CD4-positive, alpha-beta T cell (primary cell): ENCODE measurements at places on chromosomes 13 and 19. TPM values are rescaled to one million over a fixed set of nuclear protein-coding genes. Genes with fewer than 3 reads are reported as not detected.

DNA sequence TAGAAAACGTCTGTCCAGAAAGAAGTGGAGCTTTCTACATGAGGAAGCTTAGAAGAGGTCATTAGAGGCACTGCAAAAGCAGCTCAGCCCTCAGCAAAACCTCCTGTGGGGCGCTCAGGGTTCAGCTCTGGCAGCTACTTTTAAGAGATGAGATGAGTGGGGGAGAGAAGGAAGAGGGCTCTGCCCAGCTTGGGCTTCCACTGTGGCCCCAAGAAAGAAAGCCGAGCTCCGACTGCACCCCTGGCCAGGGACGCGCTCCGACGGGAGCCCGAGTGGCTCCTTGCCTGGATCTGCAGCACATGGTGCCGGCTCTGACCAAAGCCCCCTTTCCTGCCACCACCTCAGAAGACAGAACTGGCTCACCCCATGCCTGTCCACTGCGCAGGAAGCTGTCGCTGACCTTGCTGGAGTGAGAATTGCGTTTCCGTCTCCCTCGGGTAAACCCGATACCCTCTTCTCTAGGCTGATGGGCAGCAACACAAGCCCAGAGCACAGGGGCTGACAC lies 36.4 kb downstream of the NAXD start:
- DNase-seq = no peak

- DNase-seq = no peak
Measured at GRCh38 chr13:99988529-99989275, 7.1 kb downstream of the ZIC2 start.

DNA sequence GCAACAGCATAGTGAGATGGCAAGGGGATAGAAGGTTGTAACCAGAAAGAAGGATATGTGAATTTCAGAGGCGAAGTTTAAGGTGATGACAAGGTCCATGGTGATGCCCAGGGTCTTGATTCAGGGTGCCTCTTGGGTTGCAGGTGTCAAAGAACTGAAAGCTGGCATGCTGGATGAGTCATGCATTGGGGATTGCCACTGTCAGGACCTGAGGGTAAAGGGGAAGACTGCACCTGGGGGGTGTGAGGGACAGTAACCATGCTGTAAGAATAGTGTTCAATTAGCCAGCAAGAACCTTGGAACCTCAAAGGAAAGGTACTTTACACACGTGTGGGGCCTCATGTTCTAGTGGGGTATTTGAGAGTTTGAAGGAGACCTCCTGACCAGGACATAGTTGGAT lies 279.6 kb downstream of the SLC7A1 start:
- no peak for DNase-seq

GRCh38 chr13:39506559-39507390 lies 96.2 kb downstream of the LHFPL6 start:
- DNase-seq = no peak

DNA sequence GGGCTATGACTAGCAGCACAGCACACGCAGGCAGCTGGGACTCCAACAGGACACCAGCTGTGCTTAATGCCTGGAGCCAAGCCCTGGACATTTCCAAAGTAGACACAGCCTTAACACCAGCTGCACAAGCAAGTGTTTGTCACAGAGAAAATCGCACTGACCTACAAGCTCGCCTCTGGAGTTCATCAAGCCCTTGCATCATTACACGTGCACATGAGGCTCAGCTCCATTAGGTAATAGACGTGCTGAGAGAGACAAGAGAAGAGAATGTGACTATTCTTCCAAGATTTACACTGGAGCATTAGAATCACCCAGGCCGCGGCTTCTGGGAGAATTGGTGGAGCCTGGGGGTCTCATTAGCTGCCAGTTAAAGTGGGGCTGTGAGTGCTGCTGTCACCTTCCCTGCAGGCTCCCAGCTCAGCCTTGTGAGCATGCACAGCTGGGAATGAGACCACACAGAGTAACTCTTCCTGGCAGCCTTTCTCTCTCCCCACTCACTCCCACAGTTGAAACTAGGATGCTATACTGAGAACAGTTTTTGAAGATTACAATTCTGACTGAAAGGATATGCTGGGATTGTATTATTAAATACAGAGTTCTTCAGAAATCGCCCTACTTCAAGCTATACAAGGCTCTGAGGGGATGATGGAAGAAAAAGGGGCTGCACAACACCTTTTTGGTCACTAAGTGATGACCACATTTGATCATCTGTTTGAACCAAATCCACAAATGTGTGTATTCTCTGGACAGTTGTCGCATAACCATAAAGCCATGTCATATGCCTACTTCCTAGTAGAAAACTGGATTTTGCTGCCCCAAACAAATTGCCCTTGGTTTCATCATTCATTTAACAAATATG lies 10.5 kb downstream of the STOML3 start:
- no peak for DNase-seq

- DNase-seq = no peak
Measured at GRCh38 chr19:7391218-7391670, 42.5 kb downstream of the ARHGEF18 start.

GRCh38 chr13:39616087-39616694 lies 13.2 kb upstream of the LHFPL6 start:
- peak; percentile 53 for DNase-seq

S1PR5 gene
- total RNA-seq = 0.55 TPM
